Purkinje cell (primary cell): ENCODE measurements at places on chromosomes 2 and 18. TPM values are rescaled to one million over a fixed set of nuclear protein-coding genes. Genes with fewer than 3 reads are reported as not detected.

TTC27 gene
- 9.0 and 13.5 TPM in 2 replicates for polyA plus RNA-seq

FBXO36 gene
- polyA plus RNA-seq, result 6.3 and 8.7 TPM in 2 replicates

TSPYL6 gene
- not detected in 2 replicates for polyA plus RNA-seq

RPIA gene
- polyA plus RNA-seq, result 0.56 and 1.8 TPM in 2 replicates

ZNF385B gene
- 16.3 and 25.8 TPM in 2 replicates for polyA plus RNA-seq
